Nasal cavity respiratory epithelium epithelial cell of viscerocranial mucosa (primary cell): ENCODE measurements at places on chromosomes 3 and 15. TPM values are rescaled to one million over a fixed set of nuclear protein-coding genes. Genes with fewer than 3 reads are reported as not detected.

Gene RARB
- under 0.01 and 2.6 TPM in 2 replicates for total RNA-seq

Gene TAGLN3
- total RNA-seq, result 0.68 and 0.93 TPM in 2 replicates

Gene GOLGA8S
- under 0.01 TPM in 1 of 2 replicates, not detected in the other for total RNA-seq

Gene HMG20A
- 21.2 and 29.3 TPM in 2 replicates for total RNA-seq

Gene PHC3
- total RNA-seq, result 15.0 and 33.5 TPM in 2 replicates

Gene COL6A5
- total RNA-seq, result not detected in 2 replicates

Gene HERC2
- 38.3 and 73.7 TPM in 2 replicates for total RNA-seq

Gene SPINK8
- total RNA-seq, result not detected in 2 replicates

Gene MYLK
- 26.0 and 28.7 TPM in 2 replicates for total RNA-seq
